ENCODE measurements at places on chromosomes 6 and 20. TPM values are rescaled to one million over a fixed set of nuclear protein-coding genes. Genes with fewer than 3 reads are reported as not detected.

GRCh38 chr20:63381781-63382431, 20.8 kb upstream of the CHRNA4 start:
- DNase-seq = peak; percentile 56

- no peak for DNase-seq
These were observed 13.3 kb upstream of the AKAP7 start for GRCh38 chr6:131122007-131122406.

- DNase-seq = no peak
These were observed 60.5 kb downstream of the HS3ST5 start for GRCh38 chr6:114282292-114282691.

- DNase-seq = no peak
These were observed 154.9 kb downstream of the ALDH8A1 start for GRCh38 chr6:134795001-134795400.

DNA sequence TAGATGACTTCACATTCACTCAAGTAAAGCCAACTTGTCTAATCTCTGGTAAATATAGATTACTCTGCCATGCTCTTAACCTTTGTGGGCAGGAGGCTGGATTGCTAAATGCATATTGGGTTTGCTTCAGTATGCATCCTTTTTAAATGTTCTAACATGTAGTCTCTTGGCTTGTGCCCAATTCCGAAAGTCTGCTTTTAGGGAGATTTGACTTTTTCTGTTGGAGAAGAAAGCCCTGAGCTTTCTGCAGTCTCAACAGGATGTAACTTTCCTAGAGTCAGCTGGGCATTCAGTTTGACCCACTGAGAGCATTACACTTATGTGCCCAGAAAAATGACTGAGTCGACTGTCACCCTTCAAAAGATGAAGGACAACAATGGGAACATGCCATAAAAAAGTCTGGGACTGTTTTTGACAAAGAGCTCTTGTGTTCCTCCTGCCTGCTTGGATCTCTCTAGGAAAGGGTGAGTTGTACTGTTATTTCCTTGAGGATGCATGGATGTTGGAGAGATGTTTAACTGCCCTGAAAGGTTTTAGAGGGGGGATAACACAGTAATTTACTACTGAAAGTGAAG, 299.4 kb downstream of the ZFAND3 start:
- DNase-seq = no peak

- DNase-seq = no peak
These were observed 12.1 kb upstream of the PFDN4 start for GRCh38 chr20:54195483-54196472.

DNA sequence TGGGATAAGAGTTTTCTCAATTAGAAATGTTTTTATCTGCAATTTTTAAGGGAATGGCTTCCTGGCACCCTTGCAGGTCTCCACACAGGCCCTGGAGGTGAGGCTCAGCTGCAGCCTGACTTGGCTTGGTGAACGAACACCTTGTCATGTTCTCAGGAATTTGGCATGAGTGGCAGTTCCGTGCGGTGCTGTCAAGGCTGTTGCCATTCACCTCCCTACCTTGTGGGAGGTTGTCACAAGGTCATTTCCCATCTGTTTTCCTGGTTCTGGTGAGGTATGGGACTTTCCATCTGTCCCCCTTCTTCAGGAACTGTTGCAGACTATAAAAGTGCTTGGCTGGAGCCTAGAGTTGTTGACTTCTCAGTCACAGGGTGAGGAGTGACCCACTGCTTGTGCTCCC, 82.9 kb downstream of the ELOVL4 start:
- DNase-seq = no peak

DNA sequence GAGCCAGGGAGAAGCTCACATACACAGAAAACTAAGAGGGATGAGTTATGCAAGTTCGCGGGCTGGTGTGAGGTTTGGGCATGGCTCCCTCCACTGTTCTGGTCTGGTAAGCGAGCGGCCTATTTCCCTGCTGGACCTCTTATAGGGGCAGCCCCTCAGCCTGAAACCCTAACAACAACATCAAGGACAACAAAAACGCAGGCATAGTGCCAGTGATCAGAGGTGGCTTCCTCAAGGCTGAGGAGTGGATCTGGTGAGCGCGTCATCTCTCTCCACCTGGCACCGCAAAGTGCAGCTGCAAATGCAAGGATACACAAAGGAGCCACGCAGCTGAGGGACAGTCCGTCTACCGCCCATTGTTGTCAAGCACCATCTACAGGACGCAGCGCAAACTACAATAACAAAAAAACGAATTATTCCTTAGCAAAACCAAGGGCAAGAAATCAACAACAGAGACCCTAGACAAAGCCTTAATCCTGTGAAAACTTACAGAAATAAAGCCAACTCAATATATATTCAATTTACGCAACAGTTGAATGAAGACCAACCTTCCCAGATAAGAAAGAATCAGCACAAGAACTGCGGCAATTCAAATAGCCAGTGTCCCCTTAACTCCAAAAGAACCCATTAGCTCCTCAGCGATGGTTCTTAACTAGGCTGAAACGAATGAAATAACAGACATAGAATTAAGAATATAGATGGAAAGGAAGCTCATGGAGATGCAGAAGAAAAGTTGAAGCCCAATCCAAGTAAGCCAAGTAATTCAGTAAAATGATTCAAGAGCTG, 9.2 kb upstream of the DEFB110 start:
- DNase-seq = no peak

GRCh38 chr6:15536198-15536955, 126.5 kb downstream of the DTNBP1 start:
- no peak for DNase-seq

DNA sequence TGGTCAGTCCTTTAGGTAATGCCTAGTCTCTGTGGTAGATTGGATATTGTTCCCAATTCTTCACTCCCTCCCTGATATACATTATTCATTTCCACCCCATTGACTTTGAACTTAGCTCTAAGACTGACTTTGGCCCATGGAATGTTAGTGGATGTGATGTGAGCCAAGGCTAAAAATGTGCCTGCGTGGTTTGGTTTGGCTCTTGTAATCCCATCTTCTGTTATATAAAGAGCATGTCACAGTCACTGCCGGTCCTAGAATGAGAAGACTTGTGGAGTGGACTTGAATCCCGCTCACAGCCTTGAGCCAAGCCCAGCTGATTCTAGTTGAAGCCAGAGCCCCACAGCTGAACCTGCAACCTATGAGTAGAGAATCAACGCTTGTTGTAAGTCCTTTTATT, 23.6 kb upstream of the DNAAF9 start:
- DNase-seq = no peak

DNA sequence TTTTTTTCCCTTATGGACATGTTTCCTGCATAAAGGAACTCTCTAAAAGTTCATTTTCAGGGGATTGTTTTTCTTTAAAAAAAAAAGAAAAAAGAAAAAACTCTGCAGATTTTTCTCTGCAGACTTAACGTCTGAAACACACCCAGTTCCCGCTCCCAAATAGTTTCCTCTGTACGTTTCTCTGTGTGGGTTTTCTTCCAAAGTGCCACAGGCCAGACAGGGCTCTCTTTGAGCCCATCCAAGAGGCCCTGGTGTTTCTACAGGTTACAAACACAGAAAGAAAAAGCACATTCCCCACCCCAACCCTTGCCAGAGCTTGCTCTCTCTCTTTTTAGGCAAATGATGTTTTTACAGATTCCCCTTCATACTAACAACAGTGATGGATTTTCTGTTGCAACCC, 258.6 kb downstream of the FNDC1 start:
- no peak for DNase-seq

- no peak for DNase-seq
These were observed 140.7 kb downstream of the PLCB1 start for GRCh38 chr20:8272766-8273165.

GRCh38 chr6:139473231-139473701, 98.8 kb upstream of the CITED2 start:
- DNase-seq = peak; percentile 56

DNA sequence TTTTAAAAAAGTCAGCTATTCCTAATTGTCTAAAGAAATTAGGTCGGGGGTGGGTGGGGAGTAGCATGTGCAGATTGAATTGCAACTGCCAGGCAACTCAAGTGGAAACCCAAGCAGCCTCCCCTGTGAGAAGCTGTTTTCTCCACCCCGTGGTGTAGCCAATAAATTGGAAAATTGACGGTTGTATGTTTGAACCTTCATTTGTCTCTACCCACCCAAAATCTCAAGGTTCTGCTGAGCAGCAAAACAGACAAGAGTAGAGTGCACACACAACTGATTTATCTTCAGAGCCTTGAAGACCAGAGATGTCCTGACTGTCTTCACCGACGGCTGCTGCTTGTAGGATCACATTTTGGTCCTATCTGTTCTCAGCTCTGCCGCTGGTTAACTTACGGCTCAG, 88.5 kb downstream of the DTD1 start:
- no peak for DNase-seq

- DNase-seq = no peak
These were observed 163.7 kb upstream of the THEMIS start for GRCh38 chr6:128064540-128064895.

GRCh38 chr20:62210496-62210855, 9.6 kb downstream of the HRH3 start:
- no peak for DNase-seq

- DNase-seq = peak; percentile 68
These were observed 788 bp downstream of the UST start for GRCh38 chr6:148747471-148748165.

DNA sequence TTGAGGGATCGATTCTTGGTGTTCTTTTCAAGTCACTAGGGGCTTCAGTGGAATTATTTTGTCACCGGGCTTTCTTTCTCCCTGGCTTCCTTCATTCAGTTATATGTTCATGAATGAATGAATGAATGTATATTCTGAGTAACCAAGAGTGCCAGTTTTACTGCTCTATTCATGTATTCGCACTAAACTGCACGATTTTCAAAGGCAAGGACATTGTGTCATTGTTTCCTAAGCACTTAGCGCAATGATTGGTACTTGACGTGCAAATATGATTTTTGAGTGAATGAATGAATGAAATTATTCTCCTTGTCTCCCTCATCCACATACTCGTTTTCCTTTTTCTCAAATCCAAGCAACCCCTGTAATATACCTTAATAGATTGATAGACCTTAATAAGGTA, 822 bp downstream of the AFG1L start:
- no peak for DNase-seq

DNA sequence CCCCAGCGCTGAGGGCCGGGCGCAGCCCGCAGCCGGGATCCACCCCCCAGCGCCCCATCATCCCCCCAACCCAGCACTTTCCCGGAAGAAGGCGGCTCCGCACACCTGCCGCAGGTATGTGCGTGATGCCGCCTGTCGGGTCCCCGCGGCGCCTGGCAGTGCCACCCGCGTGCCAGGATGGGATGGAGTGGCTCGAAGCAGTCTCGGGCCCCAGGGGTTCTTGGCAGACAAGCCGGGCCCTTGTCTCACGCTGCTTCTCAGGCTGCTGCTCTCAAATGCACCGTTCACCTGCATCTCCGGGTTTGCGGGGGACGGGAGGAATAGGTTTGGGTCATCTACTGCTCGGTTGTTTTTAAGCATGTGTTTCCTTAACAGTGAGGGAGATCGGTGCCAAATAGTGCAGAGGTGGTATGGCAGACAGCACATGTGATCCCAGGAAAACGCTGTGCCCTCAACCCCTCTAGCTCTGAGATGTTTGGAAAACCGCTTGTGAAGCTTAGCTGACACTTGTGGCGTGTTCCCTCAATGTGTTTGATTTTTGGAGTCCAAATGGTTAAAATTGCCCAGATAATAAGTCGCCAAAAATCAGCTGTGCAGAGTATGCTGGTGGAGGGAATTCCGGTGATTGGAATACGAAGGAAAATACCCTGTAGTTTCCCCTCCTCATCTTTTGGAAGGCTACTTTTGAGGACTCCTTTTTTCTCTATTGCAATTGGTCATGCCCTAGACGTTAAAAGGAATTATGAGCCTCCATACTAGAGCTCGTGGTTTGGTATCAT, 926 bp downstream of the MYLIP start:
- DNase-seq = peak; percentile 62

- peak; percentile 70 for DNase-seq
These were observed 1.3 kb downstream of the VEGFA start for GRCh38 chr6:43771210-43771857.

DNA sequence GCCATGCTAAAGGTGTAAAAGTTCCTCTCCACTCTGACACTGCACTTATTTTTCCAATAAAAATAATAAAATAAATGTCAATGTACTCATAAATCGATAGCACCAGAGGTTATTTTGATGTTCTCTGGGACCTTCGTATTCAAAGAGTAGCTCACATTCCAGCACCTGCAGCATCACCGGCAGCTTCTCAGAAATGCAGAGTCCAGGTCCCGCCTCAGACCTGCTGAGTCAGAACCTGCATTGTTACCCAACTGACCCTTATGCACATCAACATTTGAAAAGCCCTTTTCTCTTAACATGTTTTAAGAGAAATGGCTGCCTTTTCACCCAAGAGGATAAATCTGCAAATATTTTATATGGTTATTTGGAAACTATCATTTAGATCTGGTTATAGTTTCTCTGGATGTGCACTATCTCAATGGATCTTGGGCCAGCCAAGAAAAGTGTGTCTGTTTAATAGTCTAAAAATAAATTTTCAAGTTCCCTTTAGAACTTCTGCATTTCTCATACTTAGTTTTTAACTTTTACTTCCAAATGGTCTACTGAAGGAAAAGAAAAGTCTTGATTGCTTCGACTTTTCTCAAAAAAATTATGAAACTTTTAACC, 216.2 kb upstream of the PRDM1 start:
- DNase-seq = no peak

DNA sequence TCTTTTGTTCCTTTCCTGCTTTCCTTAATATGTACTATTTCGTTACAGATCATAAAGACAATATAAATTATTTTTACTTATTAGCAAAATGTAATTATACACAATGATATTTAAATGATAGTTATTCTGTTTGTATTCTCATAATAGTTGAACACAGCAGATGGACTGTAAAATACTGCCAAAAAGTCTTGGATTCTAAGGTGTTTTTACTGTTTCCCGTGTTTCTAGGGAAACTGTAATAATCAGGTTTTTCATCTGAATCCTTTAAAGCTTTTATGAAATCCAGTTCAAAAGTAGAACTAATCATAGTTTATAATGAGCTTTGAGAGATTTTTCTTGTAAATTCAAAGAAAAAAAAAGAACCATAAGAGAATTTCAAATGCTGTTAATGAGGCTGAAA, 148.4 kb downstream of the GRIK2 start:
- DNase-seq = no peak

DNA sequence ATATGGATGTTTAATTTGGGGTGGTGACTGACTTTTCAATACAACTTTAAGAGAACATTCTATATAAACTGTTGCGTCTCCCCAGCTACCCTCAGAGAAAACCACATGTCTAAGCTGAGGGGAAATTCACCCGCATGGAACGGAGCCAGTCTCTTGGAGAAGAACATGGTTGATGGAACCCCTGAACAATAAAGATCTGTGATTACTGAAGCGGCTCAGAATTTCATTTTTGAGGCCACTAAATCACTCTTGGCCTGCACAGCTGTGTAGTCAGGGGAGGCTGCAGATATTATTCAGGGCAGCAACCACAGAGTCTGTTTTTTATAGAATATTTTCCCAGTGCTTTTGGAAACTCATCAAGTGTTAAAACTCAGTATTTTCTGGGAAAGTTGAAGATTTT, 73.8 kb downstream of the EYA4 start:
- DNase-seq = no peak

EPPIN gene
- not detected for total RNA-seq

MLN gene
- not detected for total RNA-seq

ENPP5 gene
- 6.1 TPM for total RNA-seq

HTR1E gene
- 4.4 TPM for total RNA-seq

SOX18 gene
- total RNA-seq = 6.8 TPM

OPN5 gene
- not detected for total RNA-seq

KCNK16 gene
- not detected for total RNA-seq

C20orf141 gene
- total RNA-seq = not detected

HEY2 gene
- total RNA-seq = 8.2 TPM

MDFI gene
- 21.9 TPM for total RNA-seq

PPP1R16B gene
- total RNA-seq = 56.4 TPM

OPRM1 gene
- total RNA-seq = not detected

Data from ovary (tissue), 10 donors.